Germinal center (tissue), 1 donor: ENCODE measurements at places on chromosomes 2 and 18.
A peak's percentile ranks its signal among the peaks of the same experiment; 100 is the strongest.

DNA sequence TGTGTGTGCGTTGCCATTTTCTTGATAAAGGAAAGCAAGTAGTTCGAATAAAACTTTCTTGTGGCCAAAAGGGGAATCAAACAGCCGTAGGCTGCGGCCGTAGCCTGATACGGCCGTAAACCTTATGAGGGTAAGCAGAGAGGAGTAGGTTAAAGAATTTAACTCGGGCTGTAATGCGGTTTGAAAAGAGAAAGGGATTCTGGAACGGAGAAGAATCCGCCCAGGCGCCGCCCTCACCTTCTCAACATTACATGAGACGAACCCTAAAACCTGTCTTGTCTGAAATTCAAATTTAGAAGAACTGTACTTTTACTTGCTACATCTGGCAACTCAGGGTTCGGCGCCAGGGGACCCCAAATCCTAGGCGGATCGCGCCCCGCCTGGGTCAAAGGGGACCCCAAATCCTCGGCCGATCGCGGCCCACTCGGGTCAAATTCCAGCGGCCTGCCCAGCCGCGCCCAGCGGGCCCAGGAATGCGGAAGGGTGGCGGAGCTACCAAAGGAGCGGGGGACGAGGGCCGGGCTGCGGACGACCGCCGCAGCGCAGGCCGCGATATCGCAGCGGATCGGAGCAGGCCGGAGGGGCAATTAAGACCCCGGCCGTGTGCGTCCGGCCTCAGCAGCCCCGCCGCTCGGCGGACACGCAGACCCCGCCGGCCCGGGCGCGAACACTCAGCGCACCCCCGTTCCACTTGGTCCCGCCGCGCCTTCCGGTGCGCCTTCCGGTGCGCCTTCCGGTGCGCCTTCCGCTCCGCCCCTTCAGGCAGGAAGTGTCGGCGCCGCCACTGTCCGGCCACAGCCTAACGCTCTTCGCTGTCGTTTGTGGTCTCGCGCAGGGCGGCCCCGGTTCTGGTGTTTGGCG lies at the start of gene MYL12B:
MYL12B (plus strand) TSS at position 761 of the 861 bp plus-strand sequence. CDS start 10,766 bp downstream, outside the sequence.
- DNase-seq: peak; percentile 72

- DNase-seq: no peak
Observed at GRCh38 chr2:100818003-100818605, 1.8 kb upstream of the NPAS2 start.

GRCh38 chr2:47259829-47260228 lies 104.7 kb upstream of the STPG4 start:
- no peak for DNase-seq

- DNase-seq: no peak
Observed at GRCh38 chr2:95695613-95696012, 103.8 kb downstream of the TRIM43 start.

- no peak for DNase-seq
Observed at GRCh38 chr18:669077-669476, 11.6 kb downstream of the TYMS start.

- no peak for DNase-seq
Observed at GRCh38 chr2:146632707-146633106, 1212.1 kb upstream of the ACVR2A start.

DNA sequence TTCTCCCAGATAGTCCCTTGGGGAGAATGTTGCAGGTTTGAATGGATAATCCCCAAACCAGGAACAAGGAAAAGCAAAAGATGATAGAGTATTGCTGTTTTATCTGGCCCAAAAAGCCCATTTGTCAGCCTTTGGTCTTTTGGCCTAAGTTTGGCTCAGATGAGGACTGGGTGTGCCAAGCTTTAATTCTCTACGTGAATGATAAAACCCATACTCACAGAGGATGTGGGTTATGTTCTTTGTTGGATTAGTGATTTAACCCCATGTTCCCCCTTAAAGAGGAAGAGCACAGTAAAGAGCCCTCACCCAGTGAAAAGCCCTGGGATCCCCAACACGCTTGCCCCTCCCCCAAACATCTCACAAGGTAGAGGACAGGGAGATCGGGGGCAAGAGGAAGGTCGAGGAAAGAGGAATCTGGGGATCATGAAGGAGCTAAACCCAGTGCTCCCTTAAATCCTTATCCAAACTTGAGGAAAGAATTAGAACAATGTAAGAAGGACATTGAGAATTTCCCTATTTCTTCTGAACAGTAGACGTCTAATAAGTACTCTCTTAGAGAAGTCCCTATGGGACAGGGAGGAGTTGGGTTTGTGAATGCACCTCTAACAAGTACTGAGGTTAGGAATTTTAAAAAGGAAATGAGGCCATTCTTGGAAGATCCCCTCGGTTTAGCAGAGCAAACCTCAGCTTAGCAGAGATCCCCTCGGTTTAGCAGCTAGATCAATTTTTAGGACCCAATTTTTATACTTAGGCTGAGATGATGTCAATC lies 105.0 kb downstream of the HIBCH start:
- DNase-seq: no peak

GRCh38 chr2:239948100-239948881 lies 76.9 kb downstream of the NDUFA10 start:
- DNase-seq: no peak

DNA sequence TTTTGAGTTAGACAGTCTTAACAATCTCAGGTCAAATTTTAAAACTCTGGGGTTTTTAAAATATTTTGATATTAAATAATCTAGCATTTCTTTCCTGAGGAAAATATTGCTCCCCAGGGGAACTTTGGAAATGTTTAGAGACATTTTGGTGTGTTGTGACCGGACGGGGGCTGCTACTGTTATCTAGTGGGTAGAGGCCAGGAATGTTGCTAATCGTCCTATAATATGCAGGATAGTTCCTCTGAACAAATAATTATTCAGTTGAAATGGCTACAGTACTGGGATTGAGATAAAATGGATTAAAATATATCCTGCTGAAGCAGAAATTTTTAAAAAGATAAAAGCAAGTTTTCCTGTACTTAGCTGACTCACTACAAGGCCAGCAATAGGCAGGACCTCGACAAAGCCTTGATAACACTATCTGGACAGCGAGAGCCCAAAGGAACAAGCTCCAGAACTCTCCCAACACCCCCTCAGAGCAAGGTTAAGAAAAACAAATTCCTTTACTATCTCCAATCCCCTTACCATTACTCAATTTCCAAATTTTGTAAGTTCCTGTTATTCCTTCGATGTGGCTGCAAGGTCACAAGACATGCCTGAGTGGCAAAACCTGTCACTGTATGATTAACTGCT lies 1407.4 kb downstream of the SUCLG1 start:
- no peak for DNase-seq

DNA sequence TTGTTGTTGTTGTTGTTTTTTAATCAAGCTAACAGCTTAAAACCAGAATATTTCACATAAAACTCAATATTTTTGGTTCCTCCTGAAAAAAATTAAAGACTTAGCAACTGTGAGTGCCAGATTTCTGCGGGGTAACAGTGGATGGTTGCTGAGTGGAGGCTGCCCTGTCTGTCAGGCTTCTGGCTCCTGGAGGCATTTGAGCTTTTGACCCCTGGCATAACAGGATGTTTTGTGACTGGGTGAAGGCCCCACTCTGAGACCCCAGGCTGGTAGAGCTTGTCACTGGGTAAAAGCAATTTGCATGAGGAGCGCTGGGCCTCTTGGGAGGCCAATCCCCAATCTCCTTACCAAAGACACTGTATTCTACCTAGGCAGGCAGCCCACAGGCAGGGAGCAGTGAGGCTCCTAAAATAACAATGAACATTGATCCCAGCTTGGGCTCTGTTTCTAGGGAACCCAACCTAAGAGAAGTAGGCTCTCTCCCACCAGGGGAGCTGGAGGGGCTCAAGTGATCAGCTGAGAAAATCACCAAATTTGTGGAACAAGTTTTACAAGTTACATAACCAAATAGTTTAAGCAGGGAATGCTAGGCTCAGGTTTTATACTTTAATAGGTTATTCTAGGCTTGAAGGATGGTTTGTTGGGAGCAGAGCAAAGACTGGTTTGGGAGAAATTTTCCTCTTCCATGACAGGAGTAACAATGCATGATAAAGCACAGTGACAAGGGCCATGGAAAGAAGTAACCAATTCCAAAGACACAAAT lies 5.9 kb upstream of the SPRED2 start:
- DNase-seq: no peak

DNA sequence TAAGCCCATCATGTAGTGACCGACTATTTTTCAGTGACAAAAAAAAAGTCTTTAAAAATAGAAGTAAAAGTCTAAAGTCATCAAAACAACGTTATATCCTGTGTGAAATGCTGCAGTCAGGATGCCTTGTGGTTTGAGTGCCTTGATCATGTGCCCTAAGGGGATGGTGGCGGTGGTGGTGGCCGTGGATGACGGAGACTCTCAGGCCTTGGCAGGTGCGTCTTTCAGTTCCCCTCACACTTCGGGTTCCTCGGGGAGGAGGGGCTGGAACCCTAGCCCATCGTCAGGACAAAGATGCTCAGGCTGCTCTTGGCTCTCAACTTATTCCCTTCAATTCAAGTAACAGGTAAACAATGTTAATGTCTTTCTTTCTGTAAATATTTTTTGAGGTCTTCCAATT lies at the start of gene CD28:
CD28 (plus strand) TSS at position 237 of the 400 bp plus-strand sequence; CDS start at position 295, 58 bp downstream.
- DNase-seq: peak; percentile 84

DNA sequence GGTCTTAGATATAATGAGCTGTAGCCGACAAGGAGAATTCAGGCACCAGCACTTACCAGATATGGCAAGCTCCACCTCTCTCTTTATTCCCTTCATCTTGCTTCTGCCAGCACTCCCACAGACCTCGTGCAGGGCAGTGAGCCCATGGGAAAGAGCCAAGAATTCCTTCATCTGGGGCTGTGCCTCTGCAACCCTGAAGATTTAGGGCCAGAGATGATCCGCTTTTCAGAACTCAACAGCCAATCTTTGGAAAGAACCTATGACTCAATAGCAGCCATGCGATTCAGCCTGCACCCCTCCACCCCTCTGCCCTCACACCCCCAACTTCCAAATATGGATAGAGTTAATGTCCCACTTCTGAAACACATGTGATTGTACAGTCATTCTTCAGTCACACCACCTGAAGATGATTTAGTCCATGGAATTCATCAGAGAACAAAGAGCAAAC lies 533.7 kb upstream of the TNP1 start:
- DNase-seq: no peak

DNA sequence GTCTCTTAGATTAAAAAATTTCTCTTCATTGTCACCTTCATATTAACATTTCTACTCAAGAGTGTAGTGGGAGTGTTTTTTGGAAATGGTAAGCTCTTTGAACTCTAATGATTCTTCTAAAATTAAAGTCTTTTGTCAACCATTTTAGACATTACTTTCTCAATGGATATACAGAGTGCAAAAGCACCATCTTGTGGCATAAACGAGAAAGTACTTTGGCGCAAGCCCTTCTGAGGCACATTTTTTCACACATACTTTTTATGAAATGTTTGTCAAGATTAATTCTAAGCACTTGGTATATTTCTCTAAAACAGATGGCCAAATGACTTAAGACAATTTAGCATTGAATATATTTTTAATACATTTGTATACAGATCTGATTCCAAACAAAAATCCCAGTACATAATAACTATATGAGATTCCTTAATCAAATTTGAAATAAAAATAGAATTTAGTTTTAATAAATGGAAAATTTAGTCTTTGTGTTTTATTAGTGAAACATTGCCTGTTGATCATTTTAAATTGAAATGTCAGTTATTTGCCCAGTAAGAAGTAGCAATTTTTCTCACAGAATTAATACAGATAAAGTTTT lies 63.3 kb upstream of the GALNT5 start:
- peak; percentile 8 for DNase-seq

DNA sequence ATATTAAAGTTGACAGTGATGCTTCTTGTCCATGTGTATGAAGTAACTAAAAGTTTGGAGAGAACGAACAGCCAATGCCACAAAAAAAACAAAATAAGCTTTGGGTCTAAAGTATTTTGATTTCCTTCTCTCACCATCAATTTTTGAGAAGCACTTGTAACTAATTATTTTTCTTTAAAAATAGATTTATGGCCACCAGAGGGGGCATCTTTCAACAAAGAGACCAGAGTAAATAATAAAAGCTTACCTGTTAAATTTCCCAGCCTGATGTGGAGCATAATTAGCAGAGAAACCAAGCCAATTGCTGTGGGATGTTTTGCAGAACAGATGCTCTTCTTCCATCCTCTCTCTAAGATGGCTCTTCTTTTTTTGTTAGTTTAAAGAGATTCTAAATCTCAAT lies 29.0 kb downstream of the LINC00305 start:
- DNase-seq: no peak

- no peak for DNase-seq
Observed at GRCh38 chr2:204510709-204511420, 34.4 kb upstream of the PARD3B start.

GRCh38 chr18:21805771-21806366 lies 65.3 kb downstream of the MIB1 start:
- no peak for DNase-seq

DNA sequence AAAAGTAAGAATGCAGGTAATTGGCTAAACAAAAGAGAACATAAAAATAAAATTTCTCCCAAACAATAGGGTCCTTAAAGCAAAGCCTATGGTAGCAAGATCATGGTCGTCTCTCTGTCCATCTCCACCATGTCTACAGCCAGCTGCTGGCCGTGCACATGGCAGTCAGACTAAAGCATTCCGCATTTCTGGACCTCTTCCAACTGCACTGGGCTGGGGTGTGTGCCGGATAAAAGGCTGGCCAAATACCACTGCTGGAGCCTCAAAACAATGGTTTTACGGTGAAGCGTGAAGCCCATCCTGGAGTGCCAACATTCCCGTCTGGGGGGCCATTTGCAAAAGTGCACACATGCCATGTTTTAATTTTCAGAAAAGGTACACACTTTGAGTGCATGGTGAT lies 74.8 kb upstream of the PIEZO2 start:
- DNase-seq: no peak

DNA sequence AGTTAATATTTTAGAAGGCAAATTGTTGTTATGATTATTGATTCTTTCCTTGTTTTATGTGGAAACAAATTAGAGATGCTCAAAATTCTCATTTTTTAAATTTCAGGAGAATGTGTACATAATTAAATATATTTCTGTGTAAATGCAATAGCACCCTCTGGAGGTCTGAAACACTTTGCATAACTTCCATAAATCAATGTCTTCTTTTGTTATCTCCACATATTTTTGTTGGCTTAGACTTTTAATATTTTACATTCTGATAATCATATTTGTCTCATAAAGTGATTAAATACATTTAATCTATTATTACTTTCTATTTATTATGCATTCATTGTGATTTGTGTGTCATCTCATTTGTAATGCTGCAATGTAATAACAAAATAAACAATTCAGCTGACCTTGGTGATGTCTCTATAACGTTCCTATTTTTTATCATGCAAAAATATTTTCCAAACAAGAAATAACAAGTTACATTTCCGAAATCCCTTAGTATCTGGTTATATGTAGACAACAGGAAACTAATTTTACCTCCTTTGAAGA lies 201.8 kb upstream of the GALNT5 start:
- no peak for DNase-seq

- peak; percentile 58 for DNase-seq
Observed at GRCh38 chr2:32553829-32554432, 73.9 kb upstream of the TTC27 start.

GRCh38 chr18:33577685-33578517 lies at the start of gene ASXL3:
Gene ASXL3, plus strand, starts transcription at chr18:33578219. Its CDS starts 413 bp downstream, at chr18:33578632.
- DNase-seq: peak; percentile 24

DNA sequence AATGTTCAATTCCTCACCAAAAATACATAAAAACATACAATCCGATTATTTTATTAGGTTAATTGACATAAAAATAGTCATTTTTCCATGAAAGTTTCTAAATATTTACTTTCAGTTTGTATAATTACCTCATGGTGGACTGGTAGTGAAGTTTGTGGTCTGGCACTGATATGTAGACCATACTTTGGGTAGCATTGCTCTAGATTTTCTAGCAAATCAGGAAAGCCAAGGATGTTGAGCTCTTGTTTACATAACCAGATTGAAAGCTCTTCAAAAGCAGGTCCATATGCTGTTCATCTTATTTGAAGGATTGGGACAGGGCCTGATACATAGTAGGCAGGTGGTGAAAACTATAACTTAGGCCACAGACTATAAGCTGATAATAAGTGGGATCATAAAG lies 61.8 kb downstream of the COMMD1 start:
- DNase-seq: no peak
